Progenitor cell of endocrine pancreas (in vitro differentiated cells): ENCODE measurements at places on chromosomes 12 and 14. TPM values are rescaled to one million over a fixed set of nuclear protein-coding genes. Genes with fewer than 3 reads are reported as not detected.

Gene OAS3
- total RNA-seq, result 1.00 and 1.1 TPM in 2 replicates

Gene GPR65
- total RNA-seq, result not detected in 2 replicates

Gene SYNDIG1L
- 0.29 and 0.34 TPM in 2 replicates for total RNA-seq

Gene KITLG
- 9.1 and 11.5 TPM in 2 replicates for total RNA-seq

Gene RFLNA
- 19.0 and 20.8 TPM in 2 replicates for total RNA-seq

Gene IL26
- not detected in 2 replicates for total RNA-seq

Gene PTPRB
- total RNA-seq, result 0.38 and 0.55 TPM in 2 replicates

Gene CYP27B1
- total RNA-seq, result 2.0 and 2.5 TPM in 2 replicates

Gene TMED10
- 282 and 288 TPM in 2 replicates for total RNA-seq

Gene TBC1D30
- 3.0 and 3.4 TPM in 2 replicates for total RNA-seq

Gene PRR13
- 101 and 106 TPM in 2 replicates for total RNA-seq

Gene RPS29
- 1,117 and 1,256 TPM in 2 replicates for total RNA-seq

Gene LARP4
- 58.5 and 64.2 TPM in 2 replicates for total RNA-seq
